ENCODE measurements at places on chromosomes 1 and 21. TPM values are rescaled to one million over a fixed set of nuclear protein-coding genes. Genes with fewer than 3 reads are reported as not detected.

Gene NCF2
- total RNA-seq = 13.7 TPM

Gene ZNF683
- not detected for total RNA-seq

Gene TTC22
- total RNA-seq = 8.5 TPM

Gene RGS4
- total RNA-seq = 13.1 TPM

Gene KCNC4
- 2.1 TPM for total RNA-seq

Gene PCP4
- 1.2 TPM for total RNA-seq

Gene TARBP1
- total RNA-seq = 22.8 TPM

Gene KMO
- total RNA-seq = 1.4 TPM

Gene SPRR3
- total RNA-seq = not detected

Gene ZMYM4
- total RNA-seq = 35.5 TPM

Gene SLC6A9
- 14.6 TPM for total RNA-seq

Gene NCAM2
- 14.4 TPM for total RNA-seq
